GM19239 (cell line): ENCODE measurements at places on chromosomes 12 and 14.

GRCh38 chr14:99284254-99285004 lies 12.4 kb upstream of the BCL11B start:
- no peak for DNase-seq

DNA sequence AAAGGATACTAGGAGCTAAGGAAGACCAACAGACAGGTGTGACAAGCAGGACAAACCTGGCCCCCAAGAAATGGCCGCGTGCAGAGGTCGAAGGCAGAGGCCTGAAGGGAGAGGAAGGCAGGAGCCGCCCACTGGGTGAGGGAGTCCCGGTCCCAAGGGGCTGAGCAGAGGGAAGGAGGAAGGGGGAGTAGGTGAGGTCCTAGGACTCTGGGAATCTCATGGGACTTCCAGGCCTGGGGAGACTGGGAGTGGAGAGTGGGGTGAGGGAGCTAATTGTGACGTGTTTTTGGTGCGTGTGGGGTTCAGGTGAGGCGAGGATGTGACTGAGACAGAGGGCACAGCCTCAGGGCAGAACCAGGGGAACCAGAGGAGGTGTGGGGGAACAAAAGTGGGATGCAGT lies 11.7 kb upstream of the FLVCR2 start:
- no peak for DNase-seq

DNA sequence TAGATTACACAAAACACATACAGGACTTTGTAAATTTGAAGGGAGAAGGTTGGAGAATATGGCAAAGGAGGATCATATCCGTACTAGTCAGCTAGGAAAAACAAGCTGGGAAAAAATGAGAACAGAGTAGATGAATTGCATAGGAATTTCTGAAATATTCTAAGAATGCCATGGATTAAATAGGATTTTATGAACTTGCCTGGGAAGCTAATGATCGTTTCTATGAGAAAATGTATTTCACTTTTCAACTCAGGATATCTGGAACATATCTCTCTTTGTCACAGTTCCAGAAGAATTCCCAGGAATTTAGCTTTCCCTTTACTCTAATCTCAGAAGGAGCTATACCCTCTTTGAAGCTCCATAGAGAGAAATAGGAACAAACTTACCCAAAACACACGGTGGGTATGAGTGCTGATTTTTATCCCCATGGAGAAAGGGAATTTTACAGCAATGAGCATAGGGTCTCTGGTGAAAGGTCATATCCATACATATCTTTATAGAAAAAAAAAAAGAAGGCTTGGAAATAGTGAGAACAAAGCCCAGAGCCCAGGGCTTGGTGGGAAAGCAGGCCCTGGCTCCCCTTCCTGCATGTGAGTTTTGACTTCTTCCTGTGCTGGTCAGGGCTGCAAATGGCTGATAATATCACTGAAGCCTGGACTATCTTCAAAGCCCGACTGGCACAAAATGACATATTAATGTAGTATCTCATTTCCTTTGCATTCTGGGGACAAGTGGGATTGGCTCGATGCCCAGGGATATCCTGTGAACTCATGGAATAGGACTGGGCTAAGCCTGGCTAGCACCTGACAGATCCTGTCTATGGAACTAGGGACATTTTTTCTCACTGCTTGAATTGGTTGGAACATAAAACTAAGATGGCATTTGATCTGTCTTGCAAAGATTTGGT lies 136.3 kb downstream of the AEBP2 start:
- DNase-seq, result no peak

- DNase-seq, result no peak
Measured at GRCh38 chr12:131694116-131694838, 16.6 kb upstream of the SFSWAP start.

DNA sequence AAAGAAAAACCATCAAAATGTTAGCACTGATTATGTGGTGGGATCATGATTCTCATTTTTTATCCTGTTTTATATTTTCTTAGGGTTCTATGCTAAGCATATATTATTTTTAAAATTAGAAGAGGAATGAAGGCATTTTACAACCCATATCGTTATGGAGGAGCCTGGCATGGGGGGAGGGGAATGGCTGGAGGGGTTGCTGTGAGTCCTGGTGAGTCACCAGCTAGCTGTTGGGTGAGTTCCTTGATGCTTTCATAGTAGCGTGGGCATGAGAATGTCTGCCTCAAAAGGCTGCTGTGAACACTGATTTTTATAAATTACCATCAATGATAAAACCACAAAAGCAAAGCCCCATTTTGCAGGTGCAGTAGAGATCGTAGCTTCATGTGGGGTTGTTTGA lies 46.9 kb downstream of the C14orf132 start:
- DNase-seq, result no peak
